ENCODE measurements at places on chromosomes 7 and 10. TPM values are rescaled to one million over a fixed set of nuclear protein-coding genes. Genes with fewer than 3 reads are reported as not detected.

The CHAT gene
- polyA plus RNA-seq, result not detected

The NPY gene
- polyA plus RNA-seq, result not detected

The IDI2 gene
- not detected for polyA plus RNA-seq

The STK31 gene
- not detected for polyA plus RNA-seq

The ERCC6 gene
- polyA plus RNA-seq, result 15.1 TPM

The TMEM229A gene
- polyA plus RNA-seq, result not detected

The CH25H gene
- polyA plus RNA-seq, result 0.10 TPM

The LDB3 gene
- not detected for polyA plus RNA-seq

The H2AZ2 gene
- 315 TPM for polyA plus RNA-seq

The MINDY4 gene
- 0.17 TPM for polyA plus RNA-seq

The BPGM gene
- polyA plus RNA-seq, result 27.0 TPM

The AKR1D1 gene
- not detected for polyA plus RNA-seq

The DAGLB gene
- 13.8 TPM for polyA plus RNA-seq

The WBP1L gene
- 28.2 TPM for polyA plus RNA-seq

The INA gene
- not detected for polyA plus RNA-seq

The NKX2-3 gene
- polyA plus RNA-seq, result not detected

The ZNF239 gene
- 2.6 TPM for polyA plus RNA-seq

The FOXI2 gene
- not detected for polyA plus RNA-seq

The NME8 gene
- polyA plus RNA-seq, result not detected

The OR2F2 gene
- polyA plus RNA-seq, result not detected

The SUN3 gene
- polyA plus RNA-seq, result not detected

The ADAM22 gene
- 1.5 TPM for polyA plus RNA-seq

The TRIL gene
- polyA plus RNA-seq, result not detected

The FAM53B gene
- 22.2 TPM for polyA plus RNA-seq

The LFNG gene
- polyA plus RNA-seq, result 7.3 TPM

The NPFFR1 gene
- polyA plus RNA-seq, result not detected

The SLC29A4 gene
- polyA plus RNA-seq, result 0.22 TPM

The PCGF6 gene
- 9.3 TPM for polyA plus RNA-seq

The PLXNA4 gene
- polyA plus RNA-seq, result not detected

The SPDYE2B gene
- polyA plus RNA-seq, result not detected

The COL1A2 gene
- not detected for polyA plus RNA-seq

The ADCY1 gene
- polyA plus RNA-seq, result not detected

The RHOBTB1 gene
- polyA plus RNA-seq, result not detected

The SPDYE2 gene
- 0.63 TPM for polyA plus RNA-seq

The ZPBP gene
- not detected for polyA plus RNA-seq

The OPALIN gene
- polyA plus RNA-seq, result not detected

The CYTH3 gene
- 1.4 TPM for polyA plus RNA-seq

The TAS2R41 gene
- polyA plus RNA-seq, result not detected

The ADIRF gene
- 0.42 TPM for polyA plus RNA-seq

The PPP1R9A gene
- polyA plus RNA-seq, result not detected

The NUP42 gene
- 52.7 TPM for polyA plus RNA-seq

The POM121 gene
- polyA plus RNA-seq, result 6.1 TPM

The CYP26C1 gene
- polyA plus RNA-seq, result not detected

All from CD4-positive, CD25-positive, alpha-beta regulatory T cell (primary cell).